ENCODE measurements at places on chromosomes 16 and 17.

DNA sequence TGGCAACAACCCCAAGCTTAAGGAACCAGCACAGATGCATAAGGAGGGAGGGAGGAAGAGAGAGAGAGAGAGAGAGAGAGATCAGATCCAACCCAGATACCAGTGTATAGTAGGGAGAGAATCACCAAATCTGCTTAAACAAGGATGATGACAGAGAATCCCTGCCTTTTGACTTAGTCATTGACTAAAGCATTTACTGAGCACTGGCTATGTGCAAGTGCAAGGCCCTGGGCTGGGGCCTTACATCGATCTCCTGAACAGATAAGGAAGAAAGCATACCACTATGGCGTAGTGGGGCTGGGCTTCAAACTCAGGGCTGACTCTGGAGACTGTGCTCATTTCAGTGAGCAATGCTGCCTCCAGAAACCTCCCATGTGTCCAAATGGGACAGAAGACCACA is 15.8 kb downstream of the TSNAXIP1 start:
- DNase-seq, result no peak

DNA sequence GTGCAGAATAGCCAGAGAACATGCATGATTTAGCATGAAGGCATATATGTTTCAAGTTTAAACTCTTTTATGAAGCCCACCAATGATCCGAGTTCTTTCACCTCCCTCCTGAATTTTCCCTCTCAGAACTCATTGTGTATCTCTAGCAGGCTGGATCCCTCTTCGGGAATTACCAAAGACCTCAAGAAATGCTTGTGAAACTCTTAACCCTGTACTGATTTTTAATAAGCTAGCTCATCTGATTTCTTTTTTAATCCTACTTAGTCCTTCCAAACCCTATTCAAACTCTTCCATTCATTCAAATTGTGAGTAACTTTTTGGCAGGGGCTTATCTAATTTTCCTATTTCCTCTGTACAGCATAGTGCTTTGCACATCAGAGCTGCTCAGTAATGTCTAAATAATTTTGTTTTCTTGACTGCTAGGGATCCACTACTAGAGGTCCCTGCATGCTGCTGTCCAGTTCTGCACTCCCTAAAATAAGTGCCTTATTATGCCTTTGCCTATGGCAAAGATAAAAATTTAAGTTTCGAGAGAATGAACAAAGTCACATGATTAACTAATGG is 723.8 kb downstream of the CDH11 start:
- no peak for DNase-seq

- DNase-seq, result no peak
These were observed 26.5 kb upstream of the CIITA start for GRCh38 chr16:10850478-10850850.

DNA sequence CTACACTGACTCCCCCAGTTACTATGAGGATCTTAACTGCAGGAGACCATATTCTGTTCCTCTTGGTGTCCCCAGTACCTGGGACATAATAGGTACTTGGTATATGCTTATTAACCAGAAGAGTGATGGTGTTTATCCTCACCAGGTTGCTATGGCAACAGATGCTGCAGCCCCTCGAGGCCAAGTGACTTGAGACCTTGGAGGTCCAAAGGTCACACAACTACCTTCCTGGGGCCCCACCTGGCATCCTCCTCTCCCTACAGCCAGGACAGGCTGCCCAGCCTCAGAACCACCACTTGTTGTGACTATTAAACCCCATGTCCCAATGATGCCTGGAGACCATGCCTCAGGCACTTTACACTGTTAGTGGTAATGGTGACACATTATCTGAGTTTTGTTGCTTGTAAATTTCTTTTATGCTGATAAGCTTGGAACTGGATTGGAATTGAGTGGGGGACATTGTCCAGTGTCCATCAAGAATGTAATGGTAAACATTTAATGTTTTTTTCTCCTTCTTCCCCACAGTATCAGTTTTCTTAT is 189.4 kb downstream of the CCDC182 start:
- DNase-seq, result no peak

DNA sequence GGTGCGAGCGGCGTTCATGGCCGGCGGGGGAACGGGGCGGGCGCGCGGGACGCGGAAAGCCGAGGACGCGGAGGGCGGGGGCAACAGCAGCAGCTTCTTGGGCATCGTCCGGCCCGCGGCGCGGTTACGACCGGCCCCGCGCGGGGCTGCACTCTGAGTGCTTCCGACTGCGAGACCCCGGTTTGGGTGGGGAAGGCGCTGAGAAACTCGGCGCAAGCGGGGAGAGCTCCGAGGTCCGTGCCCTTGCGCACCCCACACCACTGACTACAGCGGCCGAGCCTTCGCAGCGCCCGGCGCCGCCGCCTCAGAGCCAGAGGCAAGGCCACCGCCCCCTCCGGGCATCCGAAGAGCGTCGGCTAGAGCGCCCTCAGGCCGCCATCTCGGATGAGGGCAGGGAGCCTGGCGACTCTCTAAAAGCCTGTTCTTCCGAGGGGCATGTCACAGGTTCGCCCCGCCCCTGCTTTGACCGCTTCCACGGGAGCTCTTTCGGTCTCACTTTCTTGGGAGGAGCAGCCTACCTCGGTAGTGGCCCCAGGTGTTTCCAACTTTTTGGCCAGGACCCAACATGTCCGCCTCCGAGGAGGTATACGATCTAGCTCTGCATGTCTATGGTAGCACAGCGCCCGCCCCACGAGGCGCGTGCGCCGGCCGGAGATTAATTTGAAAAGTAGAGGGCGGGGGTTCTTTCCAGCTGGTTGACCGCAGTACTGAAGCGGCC is at the start of gene PRPSAP1:
TSS of gene PRPSAP1 (minus strand) at position 318 of the 718 bp plus-strand sequence. CDS start at position 105, 213 bp downstream.
- peak; percentile 98 for DNase-seq

DNA sequence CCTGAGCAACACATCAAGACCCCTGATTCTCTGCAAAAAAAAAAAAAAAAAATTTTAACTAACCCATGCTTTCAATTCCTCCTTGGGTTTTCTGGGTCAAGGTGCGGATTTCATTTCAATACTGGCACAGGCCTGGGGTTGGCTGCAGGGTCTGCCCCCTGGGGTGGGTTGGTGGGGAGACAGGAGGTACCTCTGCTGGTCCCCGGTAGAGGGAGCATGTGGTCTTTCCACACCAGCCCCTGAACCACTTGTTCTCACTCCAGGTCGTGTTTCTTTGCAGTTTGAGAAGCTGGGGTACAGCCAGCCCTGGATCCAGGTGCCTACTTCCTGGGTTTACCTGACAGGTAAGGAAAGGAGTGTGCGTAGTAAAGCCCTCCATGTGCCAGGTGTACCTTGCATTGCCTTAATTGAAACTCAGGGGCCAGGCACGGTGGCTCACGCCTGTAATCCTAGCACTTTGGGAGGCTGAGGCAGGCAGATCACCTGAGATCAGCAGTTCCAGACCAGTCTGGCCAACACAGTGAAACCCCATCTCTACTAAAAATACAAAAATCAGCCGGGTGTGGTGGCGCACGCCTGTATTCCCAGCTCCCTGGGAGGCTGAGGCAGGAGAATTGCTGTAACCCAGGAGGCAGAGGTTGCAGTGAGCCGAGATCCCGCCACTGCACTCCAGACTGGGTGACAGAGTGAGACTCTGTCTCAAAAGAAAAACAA is 21.8 kb downstream of the SDR42E2 start:
- peak; percentile 78 for DNase-seq

GRCh38 chr16:47016700-47017133 is 43.2 kb upstream of the DNAJA2 start:
- no peak for DNase-seq

DNA sequence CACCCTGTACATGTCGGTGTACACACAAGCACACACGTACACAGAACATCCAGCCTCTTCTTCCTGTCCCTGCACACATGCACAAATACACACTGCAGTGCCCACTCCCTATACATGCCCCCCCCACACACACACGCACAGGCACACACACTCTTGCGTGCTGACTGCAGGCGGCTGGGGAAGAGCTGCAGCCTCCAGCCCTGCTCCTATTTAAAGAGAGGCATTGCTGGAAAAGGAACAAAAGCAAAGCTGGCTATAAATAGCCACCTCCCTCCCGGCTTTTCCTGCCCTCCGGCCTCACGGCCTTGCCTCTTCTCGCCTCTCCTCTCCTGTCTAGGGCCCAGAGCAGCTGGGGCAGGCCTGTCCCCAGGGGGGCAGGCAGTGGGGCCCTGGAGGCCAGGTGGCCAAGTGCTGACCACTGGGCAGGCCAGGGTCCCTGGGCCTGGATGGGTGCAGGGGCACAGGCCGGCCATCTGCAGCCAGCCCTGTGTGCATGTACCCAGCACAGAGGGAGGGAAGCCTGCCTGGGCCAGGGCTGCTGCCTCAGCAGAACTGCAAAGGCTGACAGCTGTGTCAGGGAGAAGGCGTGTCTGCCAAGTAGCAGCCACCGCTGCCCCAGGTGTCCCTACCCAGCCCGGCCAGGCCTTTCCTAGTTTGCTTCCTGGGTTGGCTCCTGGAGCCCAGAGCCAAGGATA is 25.4 kb downstream of the RTN4RL1 start:
- DNase-seq, result peak; percentile 86

DNA sequence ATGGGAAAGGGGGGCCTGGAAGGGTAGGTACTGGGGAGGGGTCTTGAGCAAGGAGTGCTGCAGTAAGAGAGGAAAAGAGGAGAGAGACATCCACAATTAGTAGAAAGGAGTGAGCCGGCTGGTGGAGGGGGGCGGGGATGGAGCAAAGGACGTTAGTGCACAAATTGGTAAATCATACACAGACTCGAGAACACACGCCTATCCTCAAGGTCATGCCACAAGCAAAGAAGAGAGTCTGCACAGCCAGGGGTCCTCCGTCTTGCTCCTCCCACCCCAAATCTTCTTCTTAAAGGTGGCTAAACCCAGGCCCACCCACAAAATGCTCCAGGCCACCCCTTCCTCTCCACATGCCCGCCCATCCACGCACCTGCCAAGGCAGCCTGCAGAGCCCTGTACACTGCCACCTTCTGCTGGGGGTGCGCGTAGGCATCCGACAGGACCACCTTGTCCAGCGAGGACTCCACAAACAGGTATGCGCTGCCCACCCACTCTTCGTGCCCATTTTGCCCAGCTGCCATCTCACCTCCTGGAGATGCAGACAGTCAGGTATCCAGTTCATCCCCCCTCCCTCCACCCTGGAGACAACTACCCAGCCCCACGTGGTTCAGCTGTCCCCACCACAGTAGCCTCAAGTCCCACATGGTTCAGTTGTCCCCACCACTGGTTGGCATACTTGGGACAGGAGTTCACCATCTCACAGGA is 3.4 kb downstream of the TRADD start:
- peak; percentile 46 for DNase-seq

- peak; percentile 65 for DNase-seq
These were observed 2.8 kb downstream of the EMP2 start for GRCh38 chr16:10577305-10578202.

- DNase-seq, result no peak
These were observed 6.6 kb downstream of the CTF1 start for GRCh38 chr16:30903002-30903401.

GRCh38 chr17:1714427-1714979 is 4.3 kb upstream of the TLCD2 start:
- DNase-seq, result peak; percentile 99

- no peak for DNase-seq
These were observed 332.0 kb downstream of the BCAS3 start for GRCh38 chr17:61009663-61010062.

DNA sequence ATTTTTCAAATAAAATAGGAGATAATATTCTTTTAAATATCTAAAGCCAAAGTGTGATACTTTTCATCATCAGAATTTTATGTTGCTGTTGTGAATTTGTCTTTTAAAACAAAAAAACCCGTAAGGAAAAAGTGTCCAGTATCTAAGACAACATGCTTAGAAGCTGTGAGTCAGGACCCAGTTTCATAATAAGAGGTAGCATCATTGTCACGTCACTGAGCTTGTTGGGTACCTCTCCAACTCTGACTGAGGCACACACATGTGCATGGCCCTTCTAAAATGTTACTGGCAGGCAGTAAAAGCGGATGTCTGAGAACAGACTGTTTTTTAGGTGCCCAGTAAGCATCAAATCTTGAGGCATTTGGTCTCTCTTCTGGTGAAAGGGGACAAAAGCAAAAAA is 2.5 kb downstream of the CIAPIN1 start:
- no peak for DNase-seq

- no peak for DNase-seq
These were observed 29.3 kb downstream of the MAPT start for GRCh38 chr17:45923511-45924268.

- DNase-seq, result no peak
These were observed 79.3 kb downstream of the PRKCB start for GRCh38 chr16:23914946-23915530.

GRCh38 chr16:48535831-48536613 is 74.0 kb downstream of the N4BP1 start:
- DNase-seq, result no peak

- DNase-seq, result no peak
These were observed 4.3 kb upstream of the MYL4 start for GRCh38 chr17:47204722-47205418.

DNA sequence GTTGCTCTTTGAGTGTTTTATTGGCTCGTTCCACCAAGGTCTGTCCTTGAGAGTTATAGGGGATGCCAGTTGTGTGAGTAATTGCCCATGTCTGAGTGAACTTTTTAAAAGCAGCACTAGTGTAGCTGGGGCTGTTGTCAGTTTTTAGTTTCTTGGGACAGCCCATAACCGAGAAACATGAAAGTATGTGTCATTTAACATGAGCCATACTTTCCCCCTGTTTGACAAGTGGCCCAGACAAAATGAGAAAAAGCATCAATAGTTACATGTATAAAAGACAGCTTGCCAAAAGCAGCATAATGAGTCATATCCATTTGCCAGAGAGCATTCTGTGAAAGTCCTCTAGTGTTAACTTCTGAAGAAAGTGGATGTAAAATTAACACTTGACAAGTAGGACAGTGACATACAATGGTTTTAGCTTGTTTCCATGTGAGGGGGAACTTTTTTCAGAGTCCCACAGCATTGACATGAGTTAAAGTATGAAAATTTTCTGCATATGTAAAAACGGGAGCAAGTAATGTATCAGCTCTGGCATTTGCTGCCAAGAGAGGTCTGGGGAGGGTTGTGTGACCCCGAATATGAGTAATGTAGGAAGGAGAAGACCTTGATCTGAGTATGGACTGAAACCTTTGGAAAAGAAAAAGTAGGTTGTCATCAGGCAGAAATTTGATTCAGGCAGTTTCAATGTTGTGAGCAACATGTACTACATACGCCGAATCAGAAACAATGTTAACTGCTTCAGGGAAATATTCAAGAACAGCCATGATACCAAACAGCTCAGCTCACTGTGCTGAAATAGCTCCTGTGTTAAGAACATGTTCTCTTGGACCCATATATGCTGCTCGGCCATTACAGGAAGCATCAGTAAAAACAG is 56.8 kb upstream of the ARL4D start:
- no peak for DNase-seq

DNA sequence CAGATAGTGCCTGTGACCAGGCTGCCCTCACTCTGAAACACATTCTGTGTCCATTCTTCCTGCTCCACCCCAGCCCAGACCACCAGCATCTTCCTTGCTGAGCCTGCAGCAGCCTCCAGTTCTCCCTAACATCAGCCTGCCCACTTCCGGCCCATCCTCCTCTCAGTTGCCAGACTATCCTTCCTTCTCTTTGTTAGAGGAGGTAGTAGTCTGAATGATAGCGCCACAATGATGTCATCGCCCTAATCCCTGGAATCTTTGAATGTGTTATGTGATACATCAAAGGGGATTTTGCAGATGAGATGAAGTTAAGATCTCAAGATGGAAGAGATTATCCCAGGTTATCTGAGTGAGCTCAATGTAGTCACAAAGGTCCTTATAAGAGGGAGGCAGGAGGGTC is 3.2 kb upstream of the ZDHHC1 start:
- no peak for DNase-seq

GRCh38 chr16:13866073-13866472 is 53.9 kb upstream of the ERCC4 start:
- peak; percentile 92 for DNase-seq
